ENCODE measurements at places on chromosomes 1 and 21.

DNA sequence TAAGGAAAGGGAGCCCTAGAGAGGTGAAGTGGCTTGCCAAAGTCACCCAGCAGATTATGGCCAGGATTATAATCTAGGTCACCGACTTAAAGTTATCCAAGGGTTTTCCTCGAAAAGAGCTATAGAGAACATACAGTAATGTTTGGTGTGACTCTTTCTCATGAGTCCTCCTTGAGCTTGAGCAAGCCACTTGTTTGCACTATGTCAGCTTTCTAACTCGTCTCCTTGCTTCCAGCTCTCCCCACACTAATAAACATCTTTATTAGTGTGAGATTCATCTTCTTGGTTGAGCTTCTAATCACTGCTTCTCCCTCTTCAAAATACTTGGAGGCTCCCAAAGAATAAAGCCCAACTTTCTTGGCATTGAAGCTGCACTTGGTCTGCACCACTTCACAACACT, 390.0 kb upstream of the USP24 start:
- no peak for DNase-seq

DNA sequence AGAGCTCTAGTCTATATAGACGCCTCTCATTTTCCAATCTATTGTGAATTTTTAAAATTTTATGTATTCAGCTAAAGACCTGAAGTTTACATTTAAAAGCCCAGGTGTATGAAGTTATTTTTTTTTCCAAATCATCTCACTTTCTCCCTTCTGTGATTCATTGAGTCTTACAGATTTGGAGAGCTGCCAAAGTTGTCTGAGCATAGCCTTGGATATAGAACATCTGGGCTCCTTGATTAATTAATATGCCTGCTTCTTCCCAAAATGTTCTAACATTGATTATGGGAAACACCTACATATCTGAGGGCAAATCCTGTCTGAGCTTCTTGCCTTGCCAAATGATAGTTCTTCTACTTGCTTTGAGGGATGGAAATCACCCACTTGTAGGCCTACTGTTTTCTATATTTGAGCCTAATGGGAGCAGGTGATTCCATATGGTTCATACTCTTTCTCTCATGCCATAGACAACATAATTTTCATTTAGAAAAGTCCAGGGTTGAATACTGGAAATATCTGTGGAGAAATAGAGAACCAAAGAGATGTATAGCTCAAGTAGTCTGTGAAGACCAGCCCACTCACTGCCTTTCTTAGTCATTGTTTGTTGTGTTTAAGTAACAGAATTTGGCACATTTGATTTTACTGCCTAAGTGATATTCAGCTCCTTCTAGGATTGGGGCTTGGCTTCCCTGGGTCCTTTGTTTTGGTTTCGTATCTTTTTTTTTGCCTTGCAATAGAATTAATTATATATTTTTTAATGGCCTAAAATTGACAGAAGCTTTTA, 46.2 kb downstream of the MACF1 start:
- DNase-seq: no peak

GRCh38 chr1:47824297-47824696, 172.9 kb downstream of the TRABD2B start:
- no peak for DNase-seq

DNA sequence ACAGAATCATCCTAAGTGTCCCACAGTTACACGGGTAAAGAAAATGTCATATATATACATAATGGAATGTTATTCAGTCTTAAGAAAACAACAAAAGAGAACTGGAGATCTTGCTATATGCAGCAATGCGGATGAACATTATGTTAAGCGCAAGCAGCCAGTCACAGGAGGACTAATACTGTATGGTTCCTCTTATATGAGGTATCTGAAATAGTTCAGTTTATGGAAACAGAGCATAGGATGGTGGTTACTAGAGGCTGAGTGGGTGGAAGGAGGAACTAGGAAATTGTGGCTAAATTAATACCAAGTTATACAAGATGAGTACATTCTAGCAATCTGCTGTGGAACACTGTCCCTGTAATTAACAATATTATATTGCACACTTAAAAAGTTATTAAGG, 834.3 kb downstream of the KCNT2 start:
- DNase-seq: no peak

- DNase-seq: peak; percentile 53
Measured at GRCh38 chr21:20802201-20802600, 196.0 kb upstream of the NCAM2 start.

GRCh38 chr1:236072001-236072400, 7.1 kb upstream of the NID1 start:
- DNase-seq: no peak

DNA sequence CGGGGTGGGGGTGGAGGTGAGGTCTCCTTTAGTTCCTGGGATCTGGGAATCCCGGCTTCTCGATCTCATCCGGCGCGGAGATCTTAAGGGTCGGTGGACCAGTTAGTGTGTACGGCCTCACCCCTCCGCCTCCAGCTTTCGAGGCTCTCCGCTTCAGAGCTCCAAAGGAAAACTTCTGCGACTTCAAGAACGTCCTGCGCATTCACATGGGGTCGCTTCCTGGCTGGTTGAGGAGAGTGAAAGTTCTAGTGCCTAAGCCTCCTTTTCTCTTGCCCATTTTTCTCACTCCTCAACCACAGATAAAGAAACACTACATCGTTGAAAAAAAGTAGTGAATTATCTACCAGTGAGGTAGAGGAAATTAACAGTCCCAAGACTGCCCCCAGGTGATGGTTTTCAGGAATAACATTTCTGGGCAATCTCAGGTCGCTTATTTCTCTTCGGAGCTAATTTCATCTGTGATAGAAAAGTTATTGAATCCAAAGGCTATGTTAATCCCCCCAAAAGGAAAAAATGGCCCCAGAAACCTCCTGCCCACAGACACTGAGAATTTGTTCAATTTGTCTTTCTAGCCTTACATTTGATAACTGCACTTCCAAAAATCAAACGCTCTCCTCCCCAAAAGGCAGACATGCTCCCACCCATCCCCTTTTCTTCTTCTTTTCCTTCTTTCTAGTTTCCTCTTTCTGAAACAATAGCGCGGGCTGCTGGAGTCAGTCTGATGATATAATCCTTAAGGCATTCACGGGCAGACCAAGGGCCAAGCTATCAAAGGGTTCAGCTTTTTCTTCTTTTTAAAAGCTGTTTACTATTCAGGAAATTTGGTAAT, 20.6 kb upstream of the TBX15 start:
- peak; percentile 40 for DNase-seq

DNA sequence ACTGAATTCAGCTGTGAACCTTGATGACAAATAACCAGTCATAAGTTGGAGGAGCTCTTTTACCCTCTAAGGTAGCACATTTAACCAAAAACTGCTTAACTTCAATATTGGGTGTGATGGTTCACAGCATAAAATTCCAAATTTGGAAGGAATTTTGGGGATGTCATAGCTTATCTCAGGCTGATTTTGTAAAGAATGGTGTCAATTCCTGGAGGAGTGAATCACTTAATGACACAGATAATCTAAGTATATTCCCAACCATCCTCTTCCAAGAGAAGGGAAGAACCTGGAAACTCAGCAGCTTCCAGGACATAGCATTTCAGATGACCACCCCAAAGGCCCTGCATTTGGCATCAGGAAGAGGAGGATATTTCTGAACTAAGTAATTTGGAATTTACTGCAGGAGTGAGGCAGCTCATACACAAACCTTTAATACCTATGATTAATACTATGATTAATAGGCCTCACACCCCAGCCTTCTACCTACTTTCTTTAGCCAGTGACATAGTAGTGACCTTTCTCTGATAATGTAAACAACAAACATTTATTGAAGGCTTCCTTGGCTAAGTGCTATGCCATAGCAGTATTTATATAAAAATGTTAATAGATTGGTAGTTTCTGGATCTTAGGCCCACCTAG, 14.5 kb downstream of the GLUL start:
- no peak for DNase-seq

DNA sequence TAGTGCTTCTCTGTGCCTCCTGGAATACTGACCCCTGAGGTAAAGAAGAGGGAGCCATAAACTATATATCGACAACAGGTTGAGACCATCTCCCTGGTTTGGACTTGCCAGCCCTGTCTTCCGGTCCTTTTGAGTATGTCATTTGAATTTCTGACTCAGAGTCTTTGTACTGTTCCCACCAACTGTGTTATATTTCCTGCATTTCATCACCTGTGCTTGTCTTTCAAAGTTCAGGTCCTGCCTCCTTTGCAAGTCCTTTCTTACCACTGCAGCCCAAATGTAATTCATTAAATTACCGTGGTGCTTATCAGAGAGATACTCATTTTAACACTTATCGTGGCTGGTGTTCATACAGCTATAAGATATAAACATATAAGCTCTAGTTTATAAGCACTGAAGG, 10.7 kb downstream of the AK5 start:
- DNase-seq: no peak

DNA sequence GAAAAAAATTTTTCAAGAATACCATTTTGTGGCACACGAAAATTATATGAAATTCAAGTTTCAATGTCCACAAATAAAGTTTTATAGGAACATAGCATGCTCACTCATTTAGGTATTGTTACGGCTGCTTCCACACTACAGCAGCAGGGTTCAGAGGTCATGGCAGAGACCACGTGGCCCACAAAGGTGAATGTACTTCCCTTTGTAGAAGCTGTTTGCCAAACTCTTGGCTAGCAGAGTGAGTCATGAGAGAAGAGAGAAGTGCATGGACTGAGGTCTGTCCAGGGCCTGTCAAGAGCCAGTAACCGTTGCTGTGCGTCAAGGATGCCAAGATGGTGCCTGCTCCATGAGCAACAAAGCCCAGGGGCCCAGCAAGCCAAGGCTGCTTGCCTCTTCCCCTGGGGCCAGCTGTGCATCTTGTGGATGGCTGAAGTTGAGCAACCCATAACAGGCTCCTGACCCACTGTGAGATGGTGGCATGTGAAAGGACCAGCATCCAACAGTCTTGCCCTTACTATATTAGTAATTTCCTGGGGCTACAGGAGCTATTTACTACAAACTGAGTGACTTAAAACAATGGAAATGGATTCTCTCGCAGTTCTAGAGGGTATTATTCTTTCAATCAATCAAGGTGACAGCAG, 64.8 kb upstream of the ATP5PO start:
- no peak for DNase-seq

DNA sequence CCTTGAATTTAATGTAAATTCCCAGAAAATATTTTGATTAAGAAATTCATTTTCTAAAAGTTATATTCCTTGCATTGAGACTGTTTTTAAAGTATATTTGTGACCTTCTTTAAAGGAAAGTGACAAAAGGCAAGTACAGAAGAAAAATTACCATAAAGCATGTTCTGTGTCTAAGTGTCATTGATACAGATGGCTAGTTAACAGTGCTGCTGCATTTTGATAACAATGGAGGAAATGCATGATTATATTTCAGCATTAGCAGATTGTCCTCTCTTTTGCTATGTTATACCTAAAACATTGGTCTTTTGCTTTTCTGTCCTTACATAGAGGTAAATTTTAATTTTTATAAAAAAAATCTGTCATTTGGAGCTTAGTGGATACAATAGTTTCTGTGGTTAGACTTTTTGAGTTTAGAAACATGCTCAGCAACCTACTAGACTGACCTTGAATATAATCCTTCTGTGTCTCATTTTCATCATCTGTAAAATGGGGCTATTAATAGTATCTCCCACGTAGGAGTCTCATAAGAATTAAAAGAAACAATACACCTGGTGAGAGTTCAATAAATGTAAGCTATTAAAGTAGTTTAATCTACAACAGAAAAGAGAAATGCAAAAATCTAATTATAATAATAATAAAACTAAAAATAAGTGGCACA, 51.1 kb upstream of the RGS21 start:
- DNase-seq: no peak

- peak; percentile 71 for DNase-seq
Measured at GRCh38 chr1:197356723-197357533, 88.9 kb downstream of the CRB1 start.

GRCh38 chr1:206808615-206809014, 36.3 kb upstream of the IL10 start:
- no peak for DNase-seq

DNA sequence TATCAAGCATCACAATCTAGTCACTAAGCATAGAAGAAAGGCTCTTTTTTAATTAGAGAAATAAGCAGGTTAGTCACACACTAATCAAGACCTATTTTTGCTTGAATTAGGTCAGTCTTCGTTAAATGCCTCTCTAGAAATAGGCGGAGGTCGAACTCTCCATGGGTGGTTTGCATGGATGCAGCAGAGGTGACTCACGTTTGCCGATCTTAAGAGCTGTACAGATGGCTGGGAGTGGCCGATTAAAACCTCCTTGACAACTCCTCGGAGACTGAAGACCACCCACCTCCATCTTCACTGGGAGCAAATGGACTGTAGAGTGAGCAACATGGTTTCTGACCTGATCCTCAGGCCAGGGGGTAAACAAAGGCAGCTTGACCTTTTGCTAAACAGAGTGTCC, 249.3 kb downstream of the ZNF648 start:
- DNase-seq: no peak

DNA sequence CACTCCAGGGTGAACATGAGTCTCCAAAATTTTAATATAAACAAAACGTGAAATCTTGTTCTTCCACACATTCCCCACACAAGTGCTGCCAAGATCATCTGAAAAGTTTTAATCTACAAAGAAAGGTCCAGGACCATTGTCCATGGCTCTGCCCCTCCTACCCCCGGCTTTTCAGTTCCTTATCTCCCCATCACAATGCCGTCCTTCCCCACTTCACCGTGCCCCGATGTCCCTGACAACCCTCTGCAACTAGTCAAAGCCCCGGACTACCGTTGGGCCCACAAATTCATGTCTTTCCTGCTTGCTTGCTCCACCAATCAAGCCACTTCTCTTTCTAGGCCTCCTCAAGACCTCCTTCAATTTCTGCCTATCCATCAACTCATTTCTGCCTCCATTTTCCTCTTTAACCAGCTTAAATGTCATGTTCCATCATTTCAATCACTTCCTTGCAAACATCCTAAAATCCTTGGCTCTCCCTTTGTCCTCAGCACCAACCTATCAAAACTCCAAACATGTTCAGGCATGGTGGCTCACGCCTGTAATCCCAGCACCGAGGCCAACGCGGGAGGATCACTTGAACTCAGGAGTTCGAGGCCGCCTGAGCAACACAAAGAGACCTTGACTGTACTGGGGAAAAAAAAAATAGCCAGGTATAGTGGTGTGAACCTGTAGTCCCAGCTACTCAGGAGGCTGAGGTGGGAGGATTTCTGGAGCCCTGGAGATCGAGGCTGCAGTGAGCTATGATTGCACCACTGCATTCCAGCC, 14.0 kb upstream of the BMP8B start:
- DNase-seq: no peak

GRCh38 chr1:237894131-237894530, 3.4 kb upstream of the ZP4 start:
- DNase-seq: no peak

Data from Ammon's horn (tissue), 1 donor.